ENCODE measurements at places on chromosomes 12 and 14.

- DNase-seq, result no peak
Measured at GRCh38 chr12:49456131-49456679, 82.6 kb upstream of the KCNH3 start.

DNA sequence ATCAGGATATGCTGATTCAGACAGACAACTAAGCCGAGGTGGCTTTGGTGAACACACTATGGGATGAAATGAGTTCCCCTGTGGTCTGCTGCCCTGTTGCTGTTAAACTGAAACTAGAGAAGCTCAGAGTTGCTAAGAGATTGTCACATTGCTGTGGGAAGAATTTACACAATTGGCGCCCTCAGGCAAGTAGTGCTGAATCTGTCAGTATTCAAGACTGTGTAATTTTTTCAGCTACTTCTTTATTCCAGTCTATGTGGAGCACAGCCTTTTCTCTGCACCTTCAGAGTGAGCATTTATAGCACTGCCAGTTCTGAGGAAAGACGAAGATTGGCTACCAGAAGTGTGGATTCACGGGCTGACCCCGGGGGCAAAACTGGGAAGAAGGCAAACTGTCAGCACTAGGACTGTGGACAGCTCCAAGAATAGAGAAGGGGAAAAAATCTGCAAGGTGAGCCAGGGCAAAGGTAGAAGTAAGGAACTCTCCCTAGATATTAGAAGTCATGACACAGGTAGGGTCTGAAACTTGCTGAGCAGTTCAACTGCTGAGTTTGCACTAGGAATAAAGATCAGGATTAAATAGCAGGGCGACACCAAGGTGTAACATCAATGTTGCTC lies 218.8 kb upstream of the TMPO start:
- no peak for DNase-seq

- no peak for DNase-seq
Measured at GRCh38 chr14:93714605-93715004, 73.7 kb downstream of the PRIMA1 start.

- DNase-seq, result no peak
Measured at GRCh38 chr14:53391631-53392285, 238.6 kb upstream of the DDHD1 start.

DNA sequence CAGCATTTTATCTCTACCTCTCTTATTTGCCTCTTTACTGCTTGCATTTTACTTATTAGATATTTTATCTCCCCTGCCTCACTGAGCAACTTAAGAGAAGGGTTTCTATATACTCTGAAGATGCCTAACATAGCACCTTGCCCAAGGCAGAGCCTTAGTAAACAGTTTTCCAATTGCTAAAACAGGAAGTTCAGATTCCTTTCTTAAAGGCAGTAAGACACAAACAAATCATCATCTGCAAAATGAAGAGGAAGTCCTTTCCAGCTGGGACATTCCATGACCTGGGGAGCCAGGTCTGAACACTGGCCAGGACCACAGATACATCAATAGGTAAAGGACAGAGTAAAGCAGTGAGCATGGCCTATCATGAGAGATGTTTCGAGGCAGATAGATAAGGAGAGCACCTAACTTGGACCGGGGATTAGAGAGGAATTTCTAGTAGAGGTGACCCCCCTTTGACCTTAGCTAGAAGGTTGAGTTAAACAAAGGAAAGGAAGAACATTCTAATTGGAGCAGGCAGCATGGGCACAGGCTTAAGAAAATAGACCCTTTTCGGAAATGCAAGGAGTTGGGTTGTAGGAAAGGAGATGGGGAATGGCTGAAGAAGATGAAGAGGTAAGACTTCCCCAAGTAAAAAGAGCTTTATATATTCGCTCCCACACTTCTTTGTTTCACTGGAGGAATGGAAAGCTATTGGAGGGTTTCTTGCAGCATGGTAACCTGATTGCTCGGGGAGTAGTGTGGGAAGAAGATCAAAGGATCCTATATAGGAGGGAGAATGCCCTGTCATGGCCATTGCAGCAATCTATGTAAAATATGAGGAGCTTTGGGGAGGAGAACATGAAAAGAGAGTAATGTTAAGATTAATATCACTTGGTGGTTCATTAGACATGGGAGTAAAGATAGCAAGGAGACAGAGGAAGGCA lies 94.8 kb downstream of the PHLDA1 start:
- no peak for DNase-seq

GRCh38 chr12:131493068-131493826 lies 217.6 kb upstream of the SFSWAP start:
- DNase-seq, result no peak

DNA sequence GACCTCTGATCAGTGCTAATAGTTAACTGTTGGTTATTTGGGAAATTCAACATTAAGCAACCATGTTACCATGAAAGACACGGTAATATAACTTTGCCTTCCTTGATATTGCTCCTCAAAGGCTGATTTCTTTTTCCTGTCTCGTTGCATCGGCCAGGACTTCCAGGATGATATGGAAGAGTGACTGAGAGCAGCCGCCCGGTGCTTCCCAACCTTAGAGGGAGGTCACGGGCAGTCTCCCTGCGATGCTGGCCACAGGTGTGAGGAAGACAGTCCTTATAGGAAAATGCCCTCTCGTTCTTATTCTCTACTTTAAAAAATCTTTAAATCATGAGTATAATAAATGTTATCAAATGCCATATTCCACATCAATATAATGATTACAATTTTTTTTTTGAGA lies 33.1 kb upstream of the GPR132 start:
- DNase-seq, result no peak

DNA sequence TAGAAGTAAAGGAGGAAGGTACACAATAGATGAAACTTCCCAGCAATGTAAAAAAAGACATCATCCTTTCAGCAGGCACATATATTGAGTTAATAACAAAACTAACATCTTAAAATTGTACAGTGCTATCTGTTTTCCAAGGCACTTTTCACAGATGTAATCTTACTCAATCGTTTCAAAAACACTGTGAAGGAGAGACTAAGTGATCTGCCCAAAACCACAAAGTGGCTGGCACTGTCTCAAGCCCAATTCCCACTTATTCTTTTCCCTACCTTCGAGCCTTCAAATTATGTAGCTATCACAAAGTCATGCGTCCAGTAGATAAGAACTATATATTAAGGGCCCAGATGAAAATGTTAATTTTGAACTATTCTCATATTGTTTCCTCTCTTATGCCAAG lies 193.6 kb upstream of the RASSF8 start:
- no peak for DNase-seq

GRCh38 chr12:113889891-113890581 lies 76.1 kb downstream of the RBM19 start:
- DNase-seq, result no peak

DNA sequence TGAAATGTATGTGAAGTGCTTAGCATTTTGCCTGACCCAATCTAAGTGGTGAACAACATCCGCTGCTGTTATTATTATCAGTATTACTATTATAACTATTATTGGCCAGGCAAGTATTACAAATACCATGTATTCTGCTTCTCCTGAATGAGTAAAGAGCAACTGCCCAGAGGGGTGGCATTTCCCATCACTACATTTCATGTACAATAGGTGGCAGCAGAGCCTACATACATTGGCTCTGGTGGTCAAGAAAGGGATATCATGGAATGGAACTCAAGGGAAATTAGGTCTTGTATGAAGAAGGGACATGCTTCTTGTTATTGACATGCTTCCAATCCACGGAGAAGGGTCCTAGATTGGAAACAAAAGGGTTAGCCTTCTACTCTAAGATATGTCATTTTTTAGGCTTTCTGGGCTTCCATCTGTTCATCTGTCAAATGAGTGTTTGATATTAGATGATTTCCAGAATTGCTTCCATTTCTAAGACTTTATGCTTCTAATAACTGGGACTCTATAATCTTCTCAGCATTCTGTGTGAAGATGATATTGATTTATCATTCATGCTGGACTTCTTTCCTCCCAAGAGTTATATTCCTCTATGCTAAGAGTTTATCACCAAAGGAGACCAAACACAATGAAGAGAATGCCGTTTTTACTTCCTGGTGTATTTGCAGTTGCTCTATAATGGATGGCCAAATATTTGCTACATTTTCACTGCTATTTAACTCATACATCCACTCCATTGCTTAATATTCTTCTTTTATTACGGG lies 239.1 kb downstream of the SSPN start:
- DNase-seq, result no peak

GRCh38 chr12:123576611-123577010 lies 7.7 kb upstream of the TMED2 start:
- DNase-seq, result no peak

DNA sequence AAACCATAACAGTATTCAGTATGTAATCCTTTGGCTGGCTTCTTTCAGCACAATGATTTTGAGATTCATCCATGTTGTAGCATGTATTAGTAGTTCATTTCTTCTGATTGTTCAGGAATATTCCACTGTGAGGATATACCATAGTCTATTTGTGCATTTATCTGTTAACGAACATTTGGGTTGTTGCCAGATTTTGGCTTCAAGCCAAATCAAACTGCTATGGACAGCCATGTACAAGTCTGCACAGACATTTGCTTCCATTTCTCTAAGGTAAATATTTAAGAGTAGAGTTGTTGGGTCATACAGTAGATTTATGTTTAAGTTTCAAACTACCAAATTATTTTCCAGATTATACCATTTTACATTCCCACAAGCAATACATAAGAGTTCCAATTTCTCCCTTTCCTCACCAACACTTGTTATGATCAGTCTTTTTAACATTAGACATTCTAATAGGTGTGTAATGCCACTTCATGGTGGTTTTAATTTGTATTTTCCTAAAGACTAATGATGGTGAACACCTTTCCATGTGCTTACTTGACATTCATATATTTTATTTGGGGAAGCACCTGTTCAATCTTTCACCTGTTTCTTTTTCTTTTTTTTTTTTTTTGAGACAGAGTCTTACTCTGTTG lies 56.6 kb downstream of the ZFYVE21 start:
- DNase-seq, result no peak

DNA sequence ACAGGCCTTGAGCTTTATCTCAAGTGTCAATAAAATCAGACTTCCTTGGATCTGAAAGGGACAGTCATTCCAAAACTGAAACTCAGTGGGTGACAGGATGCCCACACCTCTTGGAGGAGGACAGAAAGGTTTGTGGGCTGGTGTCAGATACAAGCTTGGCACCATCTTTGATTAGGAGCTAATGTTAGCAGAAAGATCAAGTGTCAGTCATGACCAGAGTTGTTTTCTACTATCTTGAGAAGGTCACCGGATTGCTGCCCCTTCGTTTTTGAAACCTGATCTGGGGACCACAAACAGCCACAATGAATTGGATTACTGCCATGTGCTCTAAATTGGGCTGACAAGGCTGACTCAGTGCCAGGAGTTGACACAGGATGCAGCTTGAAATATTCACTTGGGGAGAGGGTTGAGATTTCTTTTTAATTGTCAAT lies 88.3 kb downstream of the OTOGL start:
- DNase-seq, result no peak

- DNase-seq, result no peak
Measured at GRCh38 chr12:1593174-1594005, 991 bp downstream of the FBXL14 start.

- no peak for DNase-seq
Measured at GRCh38 chr12:55664826-55665225, 28.1 kb downstream of the OR10P1 start.

DNA sequence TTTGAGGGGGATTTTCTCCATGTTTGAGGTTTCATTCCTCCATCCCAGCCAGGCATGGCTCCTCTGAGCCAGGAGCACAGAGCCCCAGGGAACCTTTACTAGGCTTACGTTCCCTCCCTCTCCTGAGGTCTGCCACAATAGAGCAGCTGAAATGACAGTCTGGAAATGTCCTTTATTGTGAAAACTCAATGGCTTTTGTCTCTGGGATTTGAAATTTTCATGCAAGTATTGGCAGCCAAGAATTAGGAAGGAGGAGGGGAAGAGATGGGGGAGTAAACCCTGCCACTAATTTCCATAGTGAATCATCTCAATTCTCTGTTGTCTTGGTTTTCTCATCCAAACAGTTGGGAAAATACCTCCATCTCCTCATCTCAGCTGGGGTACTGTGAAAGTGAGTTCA lies 2.6 kb upstream of the PLEKHG3 start:
- no peak for DNase-seq

GRCh38 chr14:57746563-57746962 lies 119.3 kb downstream of the SLC35F4 start:
- DNase-seq, result no peak

Data from activated CD8-positive, alpha-beta memory T cell treated with anti-CD3 and anti-CD28 coated beads for 1 hour (primary cell).